Pulmonary artery endothelial cell (primary cell): ENCODE measurements at places on chromosomes 1 and 21. TPM values are rescaled to one million over a fixed set of nuclear protein-coding genes. Genes with fewer than 3 reads are reported as not detected.

FAM76A gene
- total RNA-seq = 12.0 and 14.7 TPM in 2 replicates

DNA sequence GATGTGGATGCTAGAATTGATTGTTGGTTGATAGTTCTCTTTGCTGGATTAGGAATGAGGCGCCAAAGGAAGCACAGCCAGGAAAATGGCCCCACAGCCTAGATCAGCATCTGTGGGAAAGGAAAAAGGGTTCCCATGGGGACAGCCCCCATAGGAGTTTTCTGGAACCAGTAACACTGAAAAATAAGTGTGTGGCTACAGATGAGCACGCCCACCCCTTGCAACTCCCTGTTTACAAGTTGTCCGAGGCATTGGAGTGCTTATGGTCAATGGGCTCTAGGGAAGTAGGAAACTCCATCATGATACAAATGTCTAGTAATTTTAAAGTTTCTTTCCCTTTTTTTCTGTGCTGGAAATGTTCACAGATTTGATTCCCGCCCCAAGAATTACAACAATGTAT, 23.8 kb upstream of the UBE2U start:
- DNase-seq = no peak

B4GALT2 gene
- total RNA-seq = 75.5 and 100 TPM in 2 replicates

- no peak for DNase-seq
These were observed 13.5 kb downstream of the KCNN3 start for GRCh38 chr1:154856544-154856943.

DNA sequence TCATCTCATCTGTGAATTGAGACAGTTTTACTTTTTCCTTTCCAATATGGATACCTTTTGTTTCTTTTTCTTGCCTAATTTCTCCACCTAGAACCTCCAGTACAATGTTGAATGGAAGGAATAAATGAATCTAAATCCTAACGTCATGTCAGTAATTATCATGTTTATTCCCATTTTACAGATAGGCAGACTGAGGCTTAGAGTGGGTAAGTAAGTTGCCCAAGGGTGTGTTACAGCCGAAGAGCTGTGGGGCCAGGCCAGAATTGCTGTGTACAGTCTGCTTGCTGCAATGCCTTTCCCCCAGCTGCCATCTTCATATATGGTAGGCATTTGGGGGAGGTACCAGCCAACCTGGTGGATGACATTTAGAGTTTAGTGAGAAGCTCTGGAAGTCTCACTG, 162.7 kb downstream of the CAMTA1 start:
- DNase-seq = no peak

AADACL3 gene
- total RNA-seq = not detected in 2 replicates

- no peak for DNase-seq
These were observed 1.6 kb upstream of the LEFTY1 start for GRCh38 chr1:225890346-225891228.

STXBP3 gene
- total RNA-seq = 42.1 and 48.1 TPM in 2 replicates

S100A7A gene
- total RNA-seq = not detected in 2 replicates

PAX7 gene
- total RNA-seq = not detected in 2 replicates

DNA sequence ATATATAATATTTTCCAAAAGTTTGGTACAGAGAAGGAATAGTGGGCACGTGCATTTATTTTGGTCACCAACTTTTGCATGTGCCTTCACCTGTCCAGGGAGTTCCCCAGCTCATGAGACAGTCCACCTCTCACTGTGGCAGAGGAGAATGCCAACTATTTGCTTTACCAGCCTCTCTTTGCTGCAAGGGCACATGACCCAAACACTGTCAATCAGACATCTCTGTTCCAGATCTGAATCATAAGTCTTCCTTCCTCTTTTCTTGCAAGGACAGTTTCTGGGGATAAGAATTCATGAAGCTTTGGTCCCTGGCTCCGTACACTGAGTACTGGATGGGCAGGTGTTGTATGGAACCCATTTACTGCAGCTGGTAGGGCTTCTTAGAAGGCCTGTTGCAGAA, 38.6 kb downstream of the C1orf87 start:
- no peak for DNase-seq

GJB3 gene
- 0.07 TPM in 1 of 2 replicates, not detected in the other for total RNA-seq

DNA sequence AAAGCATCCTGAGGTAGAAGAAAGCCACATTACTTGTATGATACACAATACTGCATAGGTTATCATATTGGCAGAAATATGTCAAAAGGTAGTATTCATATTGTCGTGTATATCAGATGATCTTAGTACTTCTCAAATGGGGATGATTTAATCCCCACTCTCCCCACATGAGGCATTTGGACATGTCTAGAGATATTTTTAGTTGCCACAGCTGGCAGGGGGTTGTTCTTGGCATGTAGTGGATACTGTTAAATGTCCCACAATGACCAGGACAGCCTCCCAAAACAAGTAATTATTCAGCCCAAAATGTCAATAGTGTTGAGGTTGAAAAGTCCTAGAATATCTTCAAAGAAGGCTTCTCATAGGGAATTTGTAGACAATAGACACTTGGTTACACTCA, 162.8 kb downstream of the NEGR1 start:
- DNase-seq = no peak

GRCh38 chr1:20962576-20963258, 175.6 kb upstream of the HP1BP3 start:
- no peak for DNase-seq

- no peak for DNase-seq
These were observed 77.0 kb upstream of the LRRC8D start for GRCh38 chr1:89743788-89744187.

DNA sequence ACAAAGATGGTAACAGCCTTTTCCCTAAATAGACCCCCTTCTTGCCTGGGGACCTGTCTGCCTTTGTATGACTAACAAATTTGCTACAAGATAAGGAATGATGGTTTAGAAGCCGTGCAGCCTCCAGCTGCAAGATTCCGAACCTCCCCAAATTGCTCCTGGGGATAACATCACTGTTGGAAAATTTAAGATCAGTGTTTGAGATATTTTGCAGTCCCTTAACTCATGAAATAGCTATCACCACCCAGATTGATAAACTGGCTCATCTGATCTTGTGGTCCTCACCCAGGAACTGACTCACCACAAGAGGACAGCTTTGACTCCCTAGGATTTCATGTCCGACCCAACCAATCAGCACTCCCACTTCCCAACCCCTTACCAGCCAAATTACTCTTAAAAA, 254.7 kb downstream of the USH2A start:
- no peak for DNase-seq

GRCh38 chr21:38766987-38767722, 38.6 kb upstream of the ETS2 start:
- DNase-seq = no peak

GRCh38 chr1:71307451-71307850, 226.6 kb upstream of the ZRANB2 start:
- DNase-seq = peak; percentile 43

DNA sequence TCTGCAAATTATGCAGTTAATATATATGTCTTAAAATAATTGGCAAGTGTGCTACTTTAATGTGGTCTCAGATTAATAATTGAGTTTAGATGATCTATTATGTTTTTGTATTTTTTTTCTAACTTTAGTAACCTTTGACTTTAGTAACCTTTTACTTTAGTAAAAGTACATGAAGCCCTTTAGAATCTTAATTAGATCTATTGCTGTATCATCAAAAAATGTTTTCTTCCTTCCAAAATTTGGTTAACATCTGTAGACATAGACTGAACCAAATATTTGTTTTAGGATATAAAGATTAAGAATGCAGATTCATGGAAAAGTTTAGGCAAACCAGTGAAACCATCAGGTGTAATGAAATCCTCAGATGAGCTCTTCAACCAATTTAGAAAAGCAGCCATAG, 25.7 kb upstream of the EPHX4 start:
- DNase-seq = no peak

- no peak for DNase-seq
These were observed 3.3 kb upstream of the C1orf174 start for GRCh38 chr1:3903141-3904005.

PLEKHG5 gene
- total RNA-seq = 28.0 and 41.3 TPM in 2 replicates

KIAA0040 gene
- 12.4 and 34.5 TPM in 2 replicates for total RNA-seq

SPATA17 gene
- total RNA-seq = 0.07 TPM in 1 of 2 replicates, not detected in the other

FOXO6 gene
- 0.14 and 0.53 TPM in 2 replicates for total RNA-seq

KRTAP19-5 gene
- not detected in 2 replicates for total RNA-seq

GRCh38 chr1:23566304-23566703, 7.0 kb upstream of the ID3 start:
- DNase-seq = no peak

DNA sequence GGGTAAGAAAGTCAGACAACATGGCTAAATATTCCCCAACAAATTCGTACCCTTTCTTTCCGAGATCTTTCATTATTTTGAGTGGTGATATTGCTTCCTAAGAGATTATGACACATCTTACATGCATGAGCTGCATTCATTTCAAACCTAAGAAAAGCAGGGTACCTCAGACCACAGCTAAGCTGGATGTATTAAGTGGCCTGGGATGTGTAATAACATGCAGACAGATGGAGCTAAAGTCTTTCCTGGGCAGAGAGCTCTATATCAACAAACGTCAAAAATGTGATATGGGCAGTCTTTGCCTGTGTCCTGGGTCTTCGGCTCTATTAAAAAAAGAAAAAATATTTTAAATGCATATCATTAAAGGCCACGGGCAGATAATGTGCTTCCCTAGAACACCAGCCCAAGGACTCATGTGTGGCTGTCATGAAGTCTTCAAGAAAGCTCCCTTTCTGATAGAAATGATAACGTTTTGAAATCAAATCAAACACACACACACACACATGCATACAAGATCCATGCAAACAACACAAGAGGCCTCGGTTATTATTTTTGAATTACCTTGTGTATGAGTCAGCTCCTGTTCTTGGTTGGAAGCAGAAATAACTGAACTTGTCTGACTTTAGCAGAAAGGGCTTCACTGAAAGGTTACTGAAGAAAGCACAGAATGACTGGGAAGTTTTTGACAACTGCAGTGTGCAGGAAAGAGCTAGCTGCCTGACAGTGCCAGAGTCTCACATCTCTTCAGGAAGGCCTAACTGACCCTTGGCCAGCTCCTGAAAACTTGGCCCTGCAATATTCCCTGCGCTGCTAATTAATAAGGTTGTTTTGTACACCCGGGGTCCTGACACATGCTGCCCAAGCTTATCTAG, 231.2 kb downstream of the DSCAM start:
- DNase-seq = no peak

DNA sequence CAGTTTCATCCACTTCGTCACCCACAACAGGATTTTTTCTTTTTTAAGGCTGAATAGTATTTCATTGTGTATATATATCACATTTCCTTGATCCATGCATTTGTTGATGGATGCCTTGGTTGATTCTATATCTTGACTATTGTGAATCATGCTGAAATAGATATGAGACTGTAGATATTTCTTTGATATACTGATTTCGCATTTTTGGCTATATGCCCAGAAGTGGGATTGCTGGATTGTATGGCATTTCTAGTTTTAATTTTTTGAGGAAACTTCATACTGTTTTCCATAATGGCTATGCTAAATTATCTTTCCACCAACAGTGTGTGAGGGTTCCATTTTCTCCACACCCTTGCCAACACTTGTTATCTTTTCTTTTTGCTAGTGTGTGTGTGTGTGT, 5.0 kb downstream of the GUCA2B start:
- no peak for DNase-seq

MAP1LC3C gene
- 0.07 and 0.11 TPM in 2 replicates for total RNA-seq

- no peak for DNase-seq
These were observed 504.5 kb downstream of the LMO4 start for GRCh38 chr1:87833166-87833565.

GRCh38 chr1:186681801-186682200, 1.6 kb upstream of the PTGS2 start:
- DNase-seq = no peak

- DNase-seq = no peak
These were observed 10.0 kb downstream of the FOXJ3 start for GRCh38 chr1:42325014-42325402.

GRCh38 chr1:42720868-42721267, 19.2 kb downstream of the CLDN19 start:
- DNase-seq = no peak

DNA sequence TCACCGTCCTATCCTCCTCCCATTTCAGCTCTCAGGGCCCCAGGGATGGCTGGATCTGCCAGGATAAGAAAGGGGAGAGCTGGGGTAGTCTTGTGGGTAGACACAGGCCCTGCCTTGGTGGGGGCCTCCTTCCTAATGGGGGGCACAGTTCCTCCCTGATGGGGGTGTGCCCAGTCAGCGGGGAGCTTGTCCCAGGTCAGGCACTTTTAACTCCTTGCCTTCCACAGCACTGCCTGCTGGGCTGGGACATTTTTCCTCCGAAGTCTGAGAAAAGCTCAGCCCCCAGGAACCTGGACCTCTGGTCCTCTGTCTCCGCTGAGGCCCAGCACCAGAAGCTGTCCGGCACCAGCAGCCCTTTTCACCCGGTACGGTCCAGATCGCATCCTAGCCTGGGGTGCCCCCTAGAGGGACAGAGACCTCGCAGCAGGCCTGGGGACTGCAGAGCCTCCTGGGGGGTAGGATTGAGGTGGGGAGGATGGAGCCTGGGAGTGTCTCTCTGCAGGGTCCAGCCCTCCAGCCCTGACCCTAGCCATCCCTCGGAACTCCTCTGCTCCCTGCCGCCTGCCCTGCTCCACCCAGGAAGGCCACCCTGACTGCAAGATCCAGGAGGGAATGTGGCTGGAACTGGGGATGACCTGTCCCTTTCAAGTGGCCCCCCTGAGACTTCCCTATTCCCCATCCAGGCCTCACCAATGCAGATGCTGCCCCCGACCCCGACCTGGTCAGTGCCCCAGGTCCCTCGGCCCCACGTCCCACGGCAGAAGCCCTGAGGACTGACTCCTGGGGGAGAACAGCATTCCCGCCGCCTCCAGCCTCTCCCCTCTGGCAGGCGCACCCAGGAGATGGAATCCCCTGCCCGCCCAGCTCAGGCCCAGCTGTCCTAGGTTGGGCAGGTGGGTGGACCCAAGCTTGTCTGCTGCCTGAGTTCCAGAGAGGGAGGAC, 12.0 kb downstream of the MIIP start:
- DNase-seq = no peak

PRKAA2 gene
- total RNA-seq = 4.3 and 6.2 TPM in 2 replicates

KRTAP10-5 gene
- not detected in 2 replicates for total RNA-seq

DNA sequence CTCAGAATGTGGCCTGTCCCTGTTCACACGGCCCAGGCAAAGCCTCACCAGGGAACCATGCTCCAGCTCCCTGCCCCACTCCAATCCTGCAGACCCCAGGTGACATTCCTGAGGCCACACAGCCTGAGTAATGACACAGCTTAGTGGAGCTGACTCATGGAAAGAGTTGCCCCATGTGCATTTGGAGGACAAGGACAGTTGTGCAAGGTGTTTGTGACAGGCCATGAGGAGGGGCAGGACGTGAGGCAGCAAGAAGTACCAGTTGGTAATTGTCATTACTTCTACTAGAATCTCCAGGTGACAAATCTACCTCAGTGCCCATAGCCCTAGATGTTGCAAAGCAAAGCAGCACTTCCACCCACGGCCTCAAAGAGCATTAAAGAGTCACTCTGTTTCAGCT, 15.2 kb downstream of the PRR9 start:
- DNase-seq = no peak

GBP7 gene
- total RNA-seq = not detected in 2 replicates

GRCh38 chr1:27602462-27603308, 1.3 kb downstream of the AHDC1 start:
- DNase-seq = no peak

GRCh38 chr1:22763487-22764200, 53.0 kb downstream of the EPHB2 start:
- no peak for DNase-seq

SH2D5 gene
- total RNA-seq = 1.4 and 3.4 TPM in 2 replicates
